CD4-positive, alpha-beta T cell (primary cell): ENCODE measurements at places on chromosomes 5 and 9. TPM values are rescaled to one million over a fixed set of nuclear protein-coding genes. Genes with fewer than 3 reads are reported as not detected.

The ECSCR gene
- not detected for total RNA-seq

GRCh38 chr9:93460689-93461413, 7.5 kb upstream of the FAM120AOS start:
- peaks cover 2% of the 10 kb centered on the region for H3K36me3 ChIP-seq
- H3K27me3 ChIP-seq = no peaks in the 10 kb centered on the region
- no peak for DNase-seq
- H3K27ac ChIP-seq = no peak overlapping the region
- H3K4me3 ChIP-seq = no peak overlapping the region
- H3K4me1 ChIP-seq = peaks cover 41% of the 10 kb centered on the region

DNA sequence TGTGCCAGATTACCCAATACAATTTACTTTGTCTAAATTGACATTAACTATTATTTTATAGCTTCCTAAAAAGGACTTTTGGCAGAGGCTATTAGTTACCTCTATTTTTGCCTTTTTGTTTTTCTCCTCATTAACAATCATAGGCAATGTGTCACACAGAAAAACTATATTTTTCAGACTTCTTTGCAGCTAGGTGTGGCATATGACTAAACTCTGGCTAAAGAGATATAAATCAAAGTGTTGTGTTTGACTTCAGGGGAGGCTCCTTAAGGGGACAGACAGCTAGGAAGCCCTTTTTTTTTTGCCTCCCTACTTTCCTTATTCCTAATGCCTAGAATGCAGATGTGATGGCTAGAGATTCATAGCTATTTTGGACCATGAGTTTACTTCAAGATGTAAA, 19.7 kb upstream of the GCNT4 start:
- no peaks in the 10 kb centered on the region for H3K36me3 ChIP-seq
- DNase-seq = no peak
- H3K27ac ChIP-seq = no peak overlapping the region
- H3K27me3 ChIP-seq = no peaks in the 10 kb centered on the region

DNA sequence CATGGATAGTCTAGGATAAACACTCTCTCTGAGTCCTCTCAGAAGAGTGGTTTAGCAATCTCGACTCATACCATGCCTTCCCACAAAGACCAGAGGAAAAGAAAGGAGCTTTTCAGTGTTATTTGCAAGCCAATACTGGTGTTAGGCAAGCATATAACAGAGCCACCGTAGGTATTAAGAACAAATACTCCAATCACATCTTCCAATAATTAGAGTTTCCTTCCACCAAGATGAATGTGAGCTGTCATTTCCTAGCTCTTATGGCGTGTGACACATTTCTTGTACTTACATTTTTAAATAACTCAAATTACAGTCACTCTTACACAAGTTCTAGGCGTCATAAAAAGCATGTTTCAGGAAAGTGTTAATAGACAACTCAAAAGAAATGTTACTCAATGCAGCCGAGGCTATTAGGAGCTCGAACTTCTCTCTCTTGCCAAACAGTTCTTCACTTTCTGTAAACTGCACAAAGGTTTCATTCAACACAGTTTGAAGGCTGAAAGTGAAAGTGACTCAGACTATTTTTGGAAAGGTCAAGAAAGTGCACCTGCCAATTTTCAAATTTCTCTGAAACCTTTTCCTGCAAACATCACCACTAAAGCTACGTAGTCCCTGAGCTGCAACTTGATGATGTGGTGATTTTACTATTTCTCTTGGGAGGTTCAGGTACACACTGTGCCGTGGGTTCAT, 153.8 kb downstream of the AUH start:
- no peaks in the 10 kb centered on the region for H3K36me3 ChIP-seq
- no peak for DNase-seq
- peak overlapping the region; percentile 17 for H3K4me3 ChIP-seq
- no peaks in the 10 kb centered on the region for H3K27me3 ChIP-seq
- peaks cover 19% of the 10 kb centered on the region for H3K4me1 ChIP-seq
- no peak overlapping the region for H3K27ac ChIP-seq

GRCh38 chr5:84162695-84163094, 222.0 kb downstream of the EDIL3 start:
- no peak overlapping the region for H3K27ac ChIP-seq
- no peak for DNase-seq
- H3K4me1 ChIP-seq = no peaks in the 10 kb centered on the region
- H3K36me3 ChIP-seq = no peaks in the 10 kb centered on the region
- no peak overlapping the region for H3K4me3 ChIP-seq

- H3K36me3 ChIP-seq = no peaks in the 10 kb centered on the region
- H3K27me3 ChIP-seq = no peaks in the 10 kb centered on the region
- peak overlapping the region; percentile 19 for H3K27ac ChIP-seq
- DNase-seq = no peak
- H3K4me3 ChIP-seq = peak overlapping the region; percentile 13
Observed at GRCh38 chr9:92439921-92440750, 15.9 kb upstream of the OMD start.

GRCh38 chr9:30065888-30066287, 2318.6 kb upstream of the ACO1 start:
- H3K4me3 ChIP-seq = no peak overlapping the region
- no peak overlapping the region for H3K27ac ChIP-seq
- no peak for DNase-seq
- H3K4me1 ChIP-seq = no peaks in the 10 kb centered on the region

DNA sequence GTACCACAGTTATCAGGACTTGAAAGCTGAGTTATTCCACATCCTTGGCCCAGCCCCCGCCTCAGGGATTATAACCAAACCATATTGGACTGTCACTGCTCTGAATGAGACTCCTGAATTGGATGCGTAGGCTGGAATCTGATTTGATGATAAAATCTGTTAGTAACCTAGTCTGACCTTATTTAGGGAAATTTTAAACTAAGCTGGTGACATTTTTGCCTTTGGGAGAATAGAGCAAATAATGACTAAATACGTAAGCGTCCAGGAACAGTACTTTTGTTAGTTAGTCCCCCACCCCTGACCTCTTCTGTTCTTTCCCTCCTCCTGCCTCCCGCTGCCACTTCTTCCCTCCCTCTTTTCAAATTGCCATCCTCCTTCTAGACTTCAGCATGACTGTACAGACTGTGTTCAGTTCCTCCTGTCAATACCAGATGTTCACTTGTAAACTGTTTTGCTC, 92.6 kb downstream of the TLE4 start:
- H3K4me3 ChIP-seq = no peak overlapping the region
- H3K27me3 ChIP-seq = no peaks in the 10 kb centered on the region

DNA sequence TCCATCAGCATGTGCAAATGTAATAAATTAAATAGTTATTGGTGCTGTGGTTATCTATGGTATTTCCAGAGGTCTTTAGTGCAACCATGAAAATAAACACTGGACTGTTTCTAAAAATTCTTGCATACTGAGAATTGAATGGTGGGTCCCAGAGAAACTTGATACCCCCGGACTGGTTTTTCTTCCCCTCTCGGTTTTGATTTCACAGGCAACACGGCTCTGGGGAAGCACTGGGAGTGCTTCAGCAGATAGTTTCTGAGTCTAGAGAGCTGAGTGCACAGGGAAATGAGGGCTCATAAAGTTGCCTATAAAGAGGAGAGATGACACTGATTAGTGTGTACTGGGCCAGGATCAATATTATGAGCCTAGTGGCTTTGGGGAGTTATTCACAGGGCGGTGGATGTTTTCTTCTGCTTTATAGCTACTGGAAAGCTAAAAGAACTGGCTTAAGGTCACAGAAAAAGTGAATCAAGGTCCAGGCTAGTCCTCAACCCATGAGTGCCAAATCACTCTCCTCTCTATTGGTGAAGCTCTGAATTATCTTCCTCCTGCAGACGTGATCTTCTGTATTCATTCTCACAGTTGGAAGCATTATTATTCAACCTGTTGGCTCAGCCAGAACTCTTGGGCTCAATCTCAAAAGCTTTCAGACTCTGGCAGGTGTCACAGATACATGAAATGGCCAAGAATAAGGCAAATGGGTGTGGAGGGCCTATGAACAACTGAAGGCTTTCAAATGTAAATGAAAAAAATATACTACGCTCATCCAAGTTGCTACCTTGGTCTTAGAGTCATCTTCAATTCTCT, 170.2 kb upstream of the HMHB1 start:
- H3K36me3 ChIP-seq = no peaks in the 10 kb centered on the region
- DNase-seq = no peak
- no peaks in the 10 kb centered on the region for H3K4me1 ChIP-seq
- no peak overlapping the region for H3K27ac ChIP-seq

DNA sequence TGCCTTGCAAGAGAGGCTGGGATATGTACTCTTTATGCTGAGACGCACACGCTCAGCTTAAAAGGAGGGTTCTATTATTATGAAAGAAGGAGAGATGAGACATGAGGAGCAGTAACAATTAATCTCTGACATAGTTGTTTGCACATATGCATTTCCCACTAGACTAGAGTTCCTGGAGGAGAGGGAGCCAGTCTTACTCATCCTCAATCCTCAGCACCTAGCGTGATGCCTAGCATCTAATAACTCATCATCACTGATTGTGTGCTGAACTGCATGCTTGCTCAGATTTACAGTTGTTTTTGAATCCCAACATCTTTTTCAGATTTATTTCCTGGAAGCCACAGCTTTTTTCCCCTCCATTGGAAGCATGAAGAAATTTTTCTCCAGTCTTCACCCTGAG, 35.5 kb downstream of the GCNT4 start:
- H3K27ac ChIP-seq = no peak overlapping the region
- DNase-seq = no peak
- no peak overlapping the region for H3K4me3 ChIP-seq
- H3K27me3 ChIP-seq = no peaks in the 10 kb centered on the region
- no peaks in the 10 kb centered on the region for H3K36me3 ChIP-seq

DNA sequence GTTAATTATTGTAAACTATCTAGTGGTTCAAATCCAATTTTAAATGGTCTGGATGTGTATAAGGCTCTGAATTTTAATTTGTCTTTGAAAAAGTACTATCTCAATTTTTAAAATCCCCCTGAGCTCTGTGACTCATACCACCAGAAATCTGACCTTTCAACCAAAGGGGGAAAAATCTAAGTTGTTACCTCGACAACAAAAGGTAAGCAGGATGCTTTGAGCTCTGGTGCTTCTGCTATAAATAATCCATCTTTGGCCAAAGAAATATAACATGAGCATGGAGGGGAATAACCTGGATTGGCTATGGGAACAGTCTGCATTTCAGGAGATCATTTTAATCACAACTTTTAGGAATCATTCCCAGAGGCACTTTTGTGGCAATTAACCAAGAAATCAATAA, 76.3 kb upstream of the PCSK1 start:
- H3K36me3 ChIP-seq = no peaks in the 10 kb centered on the region
- H3K27ac ChIP-seq = no peak overlapping the region
- H3K4me3 ChIP-seq = no peak overlapping the region

DNA sequence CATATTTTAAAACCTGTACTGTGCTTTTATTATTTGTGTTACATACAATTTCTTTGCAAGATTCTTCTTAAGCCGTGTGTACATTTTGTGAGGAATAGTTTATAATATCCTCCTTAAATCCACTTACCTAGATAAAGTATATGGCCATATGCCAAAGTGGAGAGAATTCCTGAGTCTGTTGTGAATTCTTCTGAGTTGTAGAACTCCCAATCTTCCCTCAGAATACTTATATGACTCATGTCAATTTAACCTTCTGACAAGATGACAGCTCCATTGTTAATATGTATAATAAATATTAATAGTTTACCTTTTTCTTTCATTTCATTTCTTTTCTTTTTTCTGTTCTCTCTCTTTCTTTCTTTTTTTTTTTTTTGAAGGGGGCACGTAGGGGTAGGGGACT, 6.0 kb upstream of the RICTOR start:
- H3K27ac ChIP-seq = no peak overlapping the region
- no peak overlapping the region for H3K4me3 ChIP-seq
- peaks cover 48% of the 10 kb centered on the region for H3K27me3 ChIP-seq
- no peaks in the 10 kb centered on the region for H3K4me1 ChIP-seq
- H3K36me3 ChIP-seq = no peaks in the 10 kb centered on the region

The ECM2 gene
- not detected for total RNA-seq

The CDHR2 gene
- total RNA-seq = 2.0 TPM

The TPPP gene
- 8.5 TPM for total RNA-seq

GRCh38 chr5:170256571-170256970, 23.8 kb downstream of the C5orf58 start:
- peaks cover 100% of the 10 kb centered on the region for H3K36me3 ChIP-seq
- H3K27ac ChIP-seq = peak overlapping the region; percentile 18
- no peak for DNase-seq
- no peaks in the 10 kb centered on the region for H3K27me3 ChIP-seq
- H3K4me1 ChIP-seq = peaks cover 36% of the 10 kb centered on the region

DNA sequence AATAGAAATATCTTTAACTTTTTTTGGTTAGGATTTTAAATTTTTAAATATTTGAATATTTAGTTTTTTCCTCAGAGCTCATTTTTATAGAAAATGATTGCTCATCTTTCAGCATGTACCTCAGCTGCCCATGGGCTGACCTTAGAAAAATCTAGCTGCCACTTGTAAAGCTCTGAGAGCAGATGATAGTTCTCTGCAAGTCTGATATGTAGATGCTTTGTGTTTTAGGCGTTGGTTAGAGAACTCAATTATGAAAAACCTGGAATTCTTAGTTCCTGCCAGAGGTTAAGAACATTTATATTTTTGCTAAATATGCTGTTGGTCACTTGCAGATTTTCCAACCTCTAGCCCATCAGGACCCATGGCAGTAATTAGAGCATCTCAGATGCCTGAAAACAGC, 15.1 kb downstream of the OTULIN start:
- no peak overlapping the region for H3K27ac ChIP-seq
- H3K4me3 ChIP-seq = no peak overlapping the region
- no peak for DNase-seq
- no peaks in the 10 kb centered on the region for H3K27me3 ChIP-seq

- peaks cover 9% of the 10 kb centered on the region for H3K4me1 ChIP-seq
- no peak for DNase-seq
- peaks cover 5% of the 10 kb centered on the region for H3K27me3 ChIP-seq
- H3K36me3 ChIP-seq = no peaks in the 10 kb centered on the region
- no peak overlapping the region for H3K4me3 ChIP-seq
Observed at GRCh38 chr9:115000217-115000639, 69.8 kb upstream of the TNFSF8 start.

The SLC36A2 gene
- total RNA-seq = not detected

- H3K4me1 ChIP-seq = peaks cover 83% of the 10 kb centered on the region
- H3K36me3 ChIP-seq = peaks cover 13% of the 10 kb centered on the region
- DNase-seq = no peak
- H3K27ac ChIP-seq = no peak overlapping the region
- H3K4me3 ChIP-seq = no peak overlapping the region
Observed at GRCh38 chr9:131417264-131418142, 23.6 kb downstream of the PRRC2B start.

- H3K4me1 ChIP-seq = no peaks in the 10 kb centered on the region
- H3K4me3 ChIP-seq = no peak overlapping the region
- H3K27me3 ChIP-seq = no peaks in the 10 kb centered on the region
- DNase-seq = no peak
Observed at GRCh38 chr5:33563983-33564908, 123.5 kb downstream of the TARS1 start.

DNA sequence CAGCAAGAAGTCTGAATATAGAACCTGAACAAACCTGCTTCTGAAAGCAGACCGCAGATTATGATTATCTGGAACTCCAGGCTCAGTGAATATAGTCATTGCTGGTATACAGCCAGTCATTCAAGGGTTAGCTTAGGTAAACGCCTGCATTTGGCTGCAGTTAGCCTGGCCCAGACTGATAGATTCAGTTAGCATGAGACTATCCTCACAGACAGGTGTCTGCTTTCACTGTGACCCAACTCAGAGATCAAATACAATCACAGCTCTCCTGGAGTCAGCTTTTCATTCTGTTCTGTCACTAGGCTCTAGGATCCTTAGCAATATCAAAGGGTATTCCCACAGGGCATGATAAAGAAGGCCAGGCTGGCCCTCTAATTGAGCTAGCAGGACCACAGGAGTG, 138.6 kb upstream of the PLCXD3 start:
- no peaks in the 10 kb centered on the region for H3K27me3 ChIP-seq
- no peaks in the 10 kb centered on the region for H3K4me1 ChIP-seq
- DNase-seq = no peak
- H3K27ac ChIP-seq = no peak overlapping the region
- no peaks in the 10 kb centered on the region for H3K36me3 ChIP-seq

The SOX30 gene
- not detected for total RNA-seq
